AG10803 (cell line): ENCODE measurements at places on chromosomes 2 and 18.

DNA sequence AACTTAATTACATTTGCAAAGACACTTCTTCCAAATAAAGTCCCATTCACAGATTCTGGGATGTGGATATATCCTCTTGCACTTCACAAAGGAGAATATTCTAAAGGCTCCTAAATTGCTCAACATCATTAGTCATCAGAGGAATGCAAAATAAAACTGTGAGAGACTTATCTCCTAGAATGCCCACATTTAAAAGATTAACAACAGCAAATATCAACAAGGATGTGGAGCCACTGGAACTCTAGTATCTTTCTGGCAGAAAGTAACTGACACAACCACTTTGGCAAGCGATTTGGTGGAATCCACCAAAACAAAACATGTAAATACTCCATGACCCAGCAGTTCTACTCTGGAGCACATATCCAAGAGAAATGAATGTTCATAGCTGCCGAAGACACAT is 4.6 kb downstream of the NEU2 start:
- peak; percentile 53 for DNase-seq

DNA sequence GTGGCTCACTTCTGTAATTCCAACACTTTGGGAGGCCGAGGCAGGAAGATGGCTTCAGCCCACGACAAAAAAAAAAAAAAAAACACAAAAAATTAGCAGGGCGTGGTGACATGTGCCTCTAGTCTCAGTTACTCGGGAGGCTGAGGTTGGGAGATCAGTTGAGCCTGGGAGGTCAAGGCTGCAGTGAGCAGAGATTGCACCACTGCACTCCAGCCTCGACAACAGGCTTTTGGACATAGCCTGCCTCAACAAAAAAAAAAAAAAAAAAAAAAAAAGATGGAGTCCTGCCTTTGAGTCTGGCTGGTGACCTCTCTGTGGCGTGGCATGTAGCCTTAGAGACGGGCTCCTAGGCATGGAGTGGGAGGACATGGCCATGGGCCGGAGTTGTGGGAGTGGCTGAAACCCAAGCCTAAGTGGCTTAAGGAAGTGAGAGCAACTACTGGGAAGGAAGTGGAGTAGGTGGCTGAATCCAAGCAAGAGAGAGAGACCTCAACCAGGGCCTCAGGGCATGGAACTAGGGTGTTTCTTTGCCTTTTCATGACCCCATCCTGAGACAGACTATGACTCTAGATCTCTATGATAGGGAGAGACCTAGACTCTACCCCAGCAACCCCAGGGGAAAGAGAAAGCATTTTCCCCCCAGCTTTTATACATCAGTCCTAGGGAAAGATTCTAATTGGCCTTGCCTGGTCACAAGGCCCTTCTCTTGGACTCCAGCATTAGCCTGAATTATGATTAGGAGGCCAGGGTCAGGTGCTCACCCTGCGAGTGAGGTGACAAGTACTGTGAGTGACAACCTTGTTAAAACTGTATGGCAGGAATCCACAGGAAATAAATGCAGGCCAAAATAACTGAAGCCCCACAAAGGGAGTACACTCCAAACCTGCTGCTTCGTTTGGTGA is 34.2 kb downstream of the NPAS2 start:
- no peak for DNase-seq

DNA sequence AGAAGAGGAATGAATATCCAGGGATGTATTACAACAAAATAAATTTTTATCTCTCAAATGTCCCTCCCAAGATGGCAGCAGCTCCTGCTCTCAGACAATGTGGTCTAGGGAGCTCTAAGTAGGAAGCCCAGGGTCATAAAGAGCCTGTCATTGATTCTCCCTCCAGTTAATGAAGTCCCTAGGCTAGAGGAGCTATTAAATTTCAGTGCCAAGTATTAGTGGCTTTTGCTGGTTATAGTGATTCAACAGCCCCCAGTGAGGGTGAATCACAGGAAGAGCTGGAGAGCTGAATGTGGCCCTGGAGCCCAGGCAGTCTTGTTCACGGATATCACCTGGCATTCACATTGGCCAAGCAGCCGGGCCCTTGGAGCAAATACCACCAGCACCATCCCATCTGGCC is 109.8 kb upstream of the YPEL5 start:
- no peak for DNase-seq

GRCh38 chr2:134401789-134402188 is 147.9 kb downstream of the MGAT5 start:
- DNase-seq: peak; percentile 53

DNA sequence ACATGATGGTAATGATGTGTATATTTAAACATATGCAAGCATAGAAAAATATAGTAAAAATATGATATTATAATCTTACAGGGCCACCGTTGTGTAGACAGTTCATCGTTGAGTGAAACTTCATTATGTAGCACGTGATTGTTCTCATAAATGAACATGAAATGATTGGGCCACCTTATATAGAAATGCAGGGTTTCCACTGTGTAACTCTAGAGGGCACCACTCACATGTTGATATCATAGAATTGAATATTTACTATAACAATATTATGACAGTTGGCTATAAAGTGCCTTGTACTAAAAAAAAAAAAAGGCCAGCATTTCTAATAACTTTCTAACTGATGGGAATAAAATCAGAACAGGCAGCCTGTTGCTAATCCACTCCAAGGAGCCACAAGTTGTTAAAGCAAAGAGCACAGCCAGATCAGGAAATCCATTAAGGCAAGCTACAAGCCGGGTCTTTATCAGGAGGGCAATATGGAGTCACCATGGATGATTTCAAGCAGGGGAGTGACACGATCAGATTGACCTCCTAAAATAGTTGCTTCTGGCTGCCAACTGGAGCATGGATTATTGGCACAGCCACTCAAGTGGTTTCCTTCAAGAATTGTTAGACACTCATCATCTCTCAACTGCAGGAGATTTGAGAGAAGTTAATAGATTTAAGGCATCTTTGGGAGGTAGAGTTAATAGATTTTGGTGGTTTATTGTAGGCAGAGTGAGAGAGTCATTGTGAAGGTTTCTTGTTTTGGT is 16.7 kb downstream of the IL1F10 start:
- no peak for DNase-seq

DNA sequence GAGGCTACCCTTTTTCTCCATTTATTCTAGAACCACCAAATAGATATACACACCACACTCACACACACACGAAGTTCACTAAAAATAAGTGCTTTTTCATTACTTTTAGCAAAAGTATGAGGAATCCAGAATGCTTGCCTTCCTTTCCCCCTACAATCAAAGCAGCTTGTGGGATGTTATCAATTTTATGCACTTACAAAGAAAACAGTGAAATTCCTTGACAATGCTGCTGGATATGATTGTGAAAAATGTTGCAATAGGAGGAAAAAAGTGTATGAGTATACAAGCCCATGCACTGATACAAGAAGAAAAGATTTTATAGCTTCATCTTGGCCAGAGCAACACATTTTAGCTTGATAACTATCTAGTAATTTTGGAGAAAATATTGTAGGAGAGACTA is 269.2 kb downstream of the XIRP2 start:
- DNase-seq: no peak

GRCh38 chr2:226773291-226773690 is 26.3 kb downstream of the IRS1 start:
- no peak for DNase-seq

- no peak for DNase-seq
Observed at GRCh38 chr18:48920408-48921038, 30.2 kb downstream of the SMAD7 start.

DNA sequence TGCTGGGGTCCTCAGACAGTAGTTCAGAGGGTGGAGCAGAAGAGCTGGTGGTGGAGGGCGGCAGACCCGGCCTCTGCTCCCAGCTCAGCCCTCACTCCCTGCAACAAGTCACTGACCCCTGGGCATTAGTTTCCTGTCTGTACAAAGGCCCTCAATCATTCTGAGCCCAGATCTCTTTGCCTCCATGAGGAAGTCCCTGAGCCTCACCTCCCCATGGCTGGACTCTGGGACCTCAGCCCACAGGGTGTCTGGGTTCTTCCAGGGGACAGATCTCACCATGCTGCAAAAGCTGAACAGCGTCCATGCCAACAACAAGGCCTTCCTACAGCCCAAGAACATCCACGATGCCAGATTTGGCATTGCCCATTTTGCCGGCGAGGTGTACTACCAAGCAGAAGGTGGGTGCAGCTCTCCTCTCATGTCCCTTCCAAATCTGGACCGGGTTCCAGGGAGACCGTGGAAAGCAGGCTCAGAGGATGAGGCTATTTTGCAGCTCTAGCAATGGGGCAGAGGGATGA is 49.1 kb downstream of the MYO7B start:
- DNase-seq: no peak

DNA sequence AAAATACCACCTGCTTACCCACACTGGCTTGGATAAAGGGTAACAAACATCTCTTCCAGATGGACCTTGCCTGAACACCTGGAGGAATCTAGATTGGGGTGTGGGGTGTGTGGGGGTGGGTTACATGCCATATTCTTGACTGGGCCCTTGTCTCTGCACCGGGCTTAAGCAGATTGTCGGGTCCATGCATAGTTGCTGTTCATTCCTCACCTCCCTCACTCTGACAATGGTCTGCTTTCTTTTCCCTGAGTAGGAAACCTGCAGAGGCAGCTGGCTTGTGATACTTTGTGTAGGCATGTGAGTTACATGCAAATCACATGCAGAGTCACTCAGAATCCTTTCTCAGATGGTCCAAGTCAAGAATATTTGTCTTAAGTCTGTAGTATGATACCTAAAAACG is 112.8 kb upstream of the GLS start:
- no peak for DNase-seq

- no peak for DNase-seq
Observed at GRCh38 chr18:50610349-50610748, 50.5 kb downstream of the MAPK4 start.

GRCh38 chr2:208827109-208827508 is 420.5 kb downstream of the PTH2R start:
- DNase-seq: no peak

DNA sequence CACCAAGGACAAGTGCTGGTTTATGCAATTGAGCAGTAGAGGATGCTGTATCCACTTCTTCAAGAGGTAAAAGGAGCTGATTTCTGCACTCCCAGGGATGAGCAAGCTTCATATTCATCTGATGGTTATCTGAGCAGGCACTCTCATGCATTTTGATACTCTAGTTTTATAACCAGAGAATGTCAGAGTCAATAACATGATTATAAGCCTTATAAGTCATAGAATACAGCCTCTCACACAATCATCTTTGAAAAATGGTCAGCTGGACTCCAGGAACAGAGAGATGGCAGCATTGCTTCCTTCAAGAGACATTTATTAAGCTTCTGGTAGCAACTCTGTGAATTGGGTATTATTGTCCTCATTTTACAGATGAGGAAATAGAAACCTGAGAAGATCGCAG is 167.1 kb downstream of the SLC8A1 start:
- DNase-seq: peak; percentile 27

DNA sequence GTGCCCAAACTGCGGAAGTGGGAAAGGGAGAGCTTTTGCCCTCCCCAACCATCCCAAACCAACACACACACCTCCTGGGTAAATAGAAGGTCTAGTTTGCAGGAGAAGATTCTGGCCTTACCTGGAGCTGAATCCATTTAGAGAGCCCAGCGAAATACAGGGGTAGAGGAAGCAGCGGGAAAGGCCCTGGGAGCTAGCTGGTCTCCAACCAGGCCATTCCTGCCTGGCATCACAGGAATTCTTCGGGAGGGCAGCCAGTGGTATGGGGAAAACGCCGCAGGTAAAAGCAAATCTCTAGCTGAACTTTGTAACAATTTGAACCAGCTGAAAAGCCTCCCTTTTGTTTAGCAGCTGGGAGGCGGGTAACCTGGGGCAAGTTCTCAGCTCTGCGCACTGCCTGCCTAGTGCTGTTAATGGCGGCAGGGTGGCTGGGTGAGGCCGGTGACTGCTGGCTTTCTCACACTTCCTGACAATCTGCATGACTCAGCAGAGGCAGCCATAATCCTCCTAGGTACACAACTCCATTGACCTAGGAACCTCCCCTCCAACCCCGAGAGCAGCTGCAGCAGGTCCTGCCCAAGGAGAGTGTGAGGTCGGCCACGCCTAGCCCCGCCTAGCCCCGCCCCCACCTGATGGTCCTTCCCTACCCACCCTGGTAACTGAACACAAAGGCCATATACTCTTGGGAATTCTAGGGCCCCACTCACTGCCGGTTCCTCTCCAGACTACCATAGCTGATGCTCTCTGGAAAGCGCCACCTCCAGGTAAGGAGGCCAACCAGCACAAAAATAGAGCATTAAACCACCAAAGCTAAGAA is 483.8 kb upstream of the REG3G start:
- no peak for DNase-seq

- no peak for DNase-seq
Observed at GRCh38 chr18:61360404-61361383, 27.5 kb downstream of the CDH20 start.

GRCh38 chr2:239879423-239880084 is 145.6 kb downstream of the NDUFA10 start:
- no peak for DNase-seq

GRCh38 chr18:68922392-68922791 is 124.5 kb downstream of the CCDC102B start:
- no peak for DNase-seq

DNA sequence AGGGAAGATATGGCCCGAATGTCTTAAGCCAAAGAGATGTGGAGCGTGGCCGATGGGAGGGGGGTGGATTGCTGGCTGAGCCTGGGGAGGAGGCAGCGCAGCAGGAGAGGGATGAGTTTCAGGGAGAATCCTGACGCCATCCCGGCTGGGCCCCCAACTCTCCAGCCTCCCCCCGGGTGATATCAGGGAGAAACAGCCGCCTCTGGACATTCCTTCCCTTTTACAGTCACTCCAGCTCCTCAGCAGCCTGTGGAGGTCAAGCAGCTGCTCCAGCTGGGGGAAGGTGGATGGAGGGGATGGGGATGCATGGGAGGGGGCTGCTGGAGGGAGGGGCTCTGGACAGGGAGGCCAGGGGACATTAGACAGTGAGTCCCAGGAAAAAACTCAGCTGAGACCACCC is 9.5 kb upstream of the DES start:
- DNase-seq: no peak

DNA sequence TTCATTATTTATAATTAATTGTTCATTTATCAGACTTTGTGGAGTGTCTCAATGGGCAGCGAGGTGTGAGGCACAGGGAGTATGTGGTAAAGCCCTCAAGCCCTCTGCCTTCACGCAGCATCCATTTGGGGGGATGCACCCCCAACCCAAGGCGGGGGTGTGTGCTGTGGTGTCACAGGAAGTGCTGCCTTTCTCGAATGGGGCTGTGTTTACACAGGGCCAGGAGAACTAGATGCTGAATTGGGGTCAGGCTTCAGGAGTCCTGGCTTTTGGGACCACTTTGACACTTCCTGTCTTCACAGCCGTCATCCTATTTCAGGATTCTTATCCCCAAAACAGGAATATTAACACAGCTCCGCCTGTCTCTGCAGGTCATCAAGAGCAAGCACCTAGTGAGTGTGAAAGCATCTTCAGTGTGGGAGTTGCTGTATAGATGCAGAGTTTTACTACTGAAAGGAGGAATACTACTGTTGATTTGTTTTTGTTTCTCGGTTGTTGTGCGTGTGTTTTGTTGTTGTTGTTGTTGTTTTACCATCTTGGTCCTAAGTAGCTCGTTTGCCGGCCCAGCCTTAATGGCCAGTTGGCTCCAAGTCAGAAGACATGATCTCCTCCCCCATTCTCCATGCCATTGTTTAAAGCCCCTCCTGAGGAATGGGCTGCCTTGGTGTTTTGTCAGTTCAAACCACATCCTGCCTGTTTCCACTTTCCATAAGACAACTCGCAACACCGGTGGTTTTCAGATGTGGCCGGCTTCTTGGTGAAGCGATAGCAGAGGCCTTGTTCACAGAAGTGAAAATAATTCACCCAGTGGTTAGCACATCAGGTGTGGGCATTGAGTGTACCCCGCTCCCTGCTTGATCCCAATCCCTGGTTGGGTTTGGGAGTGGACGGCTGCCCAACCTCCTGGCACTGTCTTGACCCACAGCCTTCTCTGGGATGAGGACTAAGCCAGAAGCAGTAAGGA is 221.3 kb downstream of the BCL2 start:
- DNase-seq: no peak

GRCh38 chr2:209577376-209578357 is 153.8 kb downstream of the MAP2 start:
- DNase-seq: peak; percentile 8
